Retinal pigment epithelial cell (primary cell): ENCODE measurements at places on chromosomes 2 and 18.

GRCh38 chr18:78641689-78642231, 337.9 kb upstream of the SALL3 start:
- no peak for DNase-seq

DNA sequence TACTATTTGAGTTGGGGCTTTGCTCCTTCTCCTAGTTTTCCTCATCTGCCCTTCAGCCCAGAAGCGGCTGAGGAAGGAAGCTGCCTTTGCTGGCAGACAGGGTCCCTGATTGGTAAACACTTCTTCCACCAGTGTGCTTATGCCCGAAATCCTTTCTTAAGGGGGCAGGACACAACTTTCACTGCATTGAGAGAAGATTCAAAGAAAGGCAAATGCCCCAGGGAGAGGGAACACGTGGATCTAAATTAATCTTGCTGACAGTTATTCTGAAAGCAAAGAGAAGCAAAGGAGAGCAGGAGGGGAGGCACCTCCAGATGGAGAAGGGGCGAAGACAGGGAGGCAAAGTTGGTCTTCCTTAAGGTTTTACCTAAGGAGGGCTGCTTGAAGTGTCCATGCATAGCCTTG, 92.1 kb upstream of the EFEMP1 start:
- DNase-seq: no peak

DNA sequence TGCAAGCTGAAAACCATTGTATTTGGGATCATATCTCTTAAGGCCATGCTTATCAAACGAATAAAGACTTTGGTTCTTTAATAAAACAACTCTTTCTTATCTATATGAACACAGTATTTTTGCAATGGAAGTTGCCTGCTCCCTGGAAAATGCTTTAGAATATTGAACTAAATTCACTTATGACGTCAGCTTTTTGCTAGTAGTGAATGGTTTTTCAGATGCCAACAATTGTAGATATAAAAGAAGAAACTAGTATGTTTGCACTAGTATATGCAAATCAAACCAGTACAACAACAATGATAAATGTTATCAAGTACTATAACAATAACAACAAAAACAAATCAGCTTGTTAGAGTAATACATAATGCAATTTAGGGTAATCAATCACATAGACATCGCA, 1462.9 kb downstream of the SUCLG1 start:
- no peak for DNase-seq

DNA sequence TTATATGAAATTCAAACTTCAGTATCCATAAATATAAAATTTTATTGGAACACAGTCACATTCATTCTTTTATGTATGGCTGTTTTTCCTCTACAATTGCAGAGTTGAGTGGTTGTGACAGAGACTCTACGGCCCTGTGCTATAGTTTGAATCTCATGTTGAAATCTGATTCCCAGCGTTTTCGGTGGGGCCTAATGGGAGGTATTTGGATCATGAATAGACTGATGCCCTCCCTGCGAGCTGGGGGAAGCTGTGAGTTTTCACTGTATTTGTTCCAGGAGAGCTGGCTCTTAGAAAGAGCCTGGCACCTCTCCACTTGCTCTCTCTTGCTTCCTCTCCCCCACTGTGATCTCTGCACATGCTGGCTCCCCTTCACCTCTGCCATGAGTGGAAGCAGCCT, 1.7 kb downstream of the PFN4 start:
- DNase-seq: no peak

- no peak for DNase-seq
Measured at GRCh38 chr2:223433461-223433860, 168.7 kb downstream of the SCG2 start.

- DNase-seq: no peak
Measured at GRCh38 chr2:62627667-62628066, 77.8 kb upstream of the EHBP1 start.

DNA sequence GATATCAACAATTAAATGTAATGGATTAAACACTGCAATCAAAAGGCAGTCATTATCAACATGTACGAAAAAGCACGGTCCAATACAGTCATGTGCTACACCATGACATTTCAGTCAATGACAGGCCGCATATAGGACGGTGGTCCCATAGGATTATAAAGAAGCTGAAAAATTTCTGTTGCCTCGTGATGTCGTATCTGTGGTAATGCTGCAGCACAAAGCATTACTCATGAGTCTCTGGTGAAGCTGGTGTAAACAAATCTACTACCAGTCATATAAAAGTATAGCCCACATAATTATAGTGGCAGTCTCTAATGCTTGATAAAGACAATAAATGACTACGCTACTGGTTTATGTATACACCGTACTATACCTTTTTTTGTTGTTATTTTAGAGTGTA, 58.4 kb downstream of the RABL2A start:
- DNase-seq: no peak

- DNase-seq: no peak
Measured at GRCh38 chr2:215553946-215554345, 118.1 kb upstream of the FN1 start.

GRCh38 chr2:217617616-217618022, 385.2 kb downstream of the TNS1 start:
- DNase-seq: peak; percentile 36

DNA sequence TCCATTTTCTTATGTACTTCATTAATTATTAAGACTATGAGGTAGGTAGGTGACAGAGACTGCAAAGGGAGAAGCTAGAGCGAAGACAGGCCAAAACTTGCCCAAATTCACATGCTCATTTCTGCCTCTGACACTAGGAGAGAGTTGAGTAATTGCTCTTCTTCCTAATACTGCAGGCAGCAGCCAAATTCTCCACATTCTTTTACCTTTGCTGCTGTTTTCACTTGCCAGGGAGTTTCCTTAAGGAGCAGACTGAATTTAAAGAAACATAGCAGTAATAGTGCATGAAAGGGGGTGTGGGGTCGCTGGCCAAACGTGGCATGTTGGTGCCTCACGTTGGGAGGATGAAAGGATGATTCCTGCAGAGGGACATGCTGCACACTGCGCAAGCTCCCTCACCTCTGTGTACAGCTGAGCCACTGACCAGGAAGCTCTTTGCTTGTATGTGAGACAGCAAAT, 12.3 kb downstream of the CRIM1 start:
- no peak for DNase-seq

DNA sequence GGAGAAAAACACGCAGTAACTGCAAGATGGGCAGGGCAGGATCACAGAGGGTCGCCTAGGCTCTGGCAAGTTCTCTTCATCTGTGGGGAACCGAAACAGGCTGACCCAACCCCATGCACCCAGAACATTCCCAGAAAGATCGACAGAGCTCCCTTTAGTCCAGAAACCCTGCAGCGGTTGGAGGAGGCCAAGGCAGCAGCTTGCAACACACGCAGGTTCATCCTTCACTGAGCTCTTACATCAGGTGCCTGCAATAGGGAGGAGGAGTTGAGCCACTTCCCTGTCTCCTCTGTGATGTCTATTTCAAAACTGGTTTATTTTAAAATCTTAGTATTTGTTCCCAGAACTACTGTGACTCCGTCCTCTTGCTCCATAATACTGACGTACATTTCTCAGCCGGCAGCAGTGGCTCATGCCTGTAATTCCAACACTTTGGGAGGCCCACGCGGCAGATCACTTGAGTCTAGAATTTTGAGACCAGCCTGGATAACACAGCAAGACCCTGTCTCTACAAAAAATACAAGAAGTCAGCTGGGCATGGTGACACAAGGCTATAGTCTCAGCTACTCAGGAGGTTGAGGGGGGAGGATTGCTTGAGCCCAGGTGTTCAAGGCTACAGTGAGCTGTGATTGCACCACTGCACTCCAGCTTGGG, 11.5 kb upstream of the SLC11A1 start:
- no peak for DNase-seq

- no peak for DNase-seq
Measured at GRCh38 chr2:78465707-78466106, 559.8 kb upstream of the REG3G start.

GRCh38 chr2:235793163-235793752, 299.4 kb downstream of the AGAP1 start:
- no peak for DNase-seq

- no peak for DNase-seq
Measured at GRCh38 chr2:97775074-97775473, 61.7 kb downstream of the ZAP70 start.

DNA sequence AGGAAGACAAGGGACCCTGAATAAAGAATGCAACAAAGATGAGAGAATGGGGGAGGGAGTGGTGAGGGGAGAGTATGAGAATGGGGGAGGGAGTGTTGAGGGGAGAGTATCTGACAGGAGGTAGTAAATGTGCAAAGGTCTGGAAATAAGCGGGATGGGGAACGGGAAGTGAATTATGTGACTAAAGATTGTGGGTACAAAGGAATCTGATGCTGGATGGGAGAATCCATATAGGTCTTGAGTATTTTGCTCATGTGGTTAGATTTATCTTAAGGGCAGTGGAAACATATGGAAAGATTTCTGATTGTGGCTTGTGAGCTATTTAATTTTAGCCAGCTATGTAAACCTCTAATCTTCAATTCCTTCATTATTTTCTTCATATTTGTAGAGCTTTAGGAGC, 593.4 kb downstream of the DCC start:
- DNase-seq: no peak

DNA sequence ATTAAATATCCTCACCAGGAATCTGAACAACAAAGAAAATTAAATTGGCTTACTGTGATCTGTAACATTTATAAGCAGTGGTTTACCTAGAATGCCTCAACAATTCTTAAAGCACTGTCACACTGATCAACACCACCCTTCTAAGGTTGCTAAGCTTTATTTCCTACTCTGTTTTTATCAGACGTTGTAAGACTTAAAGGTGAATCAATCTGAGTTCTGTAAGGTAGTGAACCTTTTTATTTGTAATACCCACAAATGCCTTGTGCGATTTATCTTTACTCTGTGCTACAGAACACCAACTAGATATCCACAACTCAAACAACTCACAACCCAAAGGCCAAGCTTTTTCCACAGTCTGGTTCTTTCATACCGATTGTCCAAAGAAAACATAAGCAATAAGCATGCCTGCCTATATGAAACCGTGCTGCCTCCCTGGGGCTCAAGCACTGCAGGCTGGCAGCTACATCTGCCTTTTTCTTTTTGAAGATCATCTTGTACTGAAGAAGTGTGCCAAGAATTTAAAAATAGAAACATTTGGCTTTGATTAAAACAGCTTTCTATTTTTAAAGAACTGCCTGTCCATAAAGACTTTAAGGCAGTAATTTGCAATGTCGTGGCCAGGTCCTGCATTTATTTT, 490.7 kb downstream of the NUP35 start:
- DNase-seq: no peak

DNA sequence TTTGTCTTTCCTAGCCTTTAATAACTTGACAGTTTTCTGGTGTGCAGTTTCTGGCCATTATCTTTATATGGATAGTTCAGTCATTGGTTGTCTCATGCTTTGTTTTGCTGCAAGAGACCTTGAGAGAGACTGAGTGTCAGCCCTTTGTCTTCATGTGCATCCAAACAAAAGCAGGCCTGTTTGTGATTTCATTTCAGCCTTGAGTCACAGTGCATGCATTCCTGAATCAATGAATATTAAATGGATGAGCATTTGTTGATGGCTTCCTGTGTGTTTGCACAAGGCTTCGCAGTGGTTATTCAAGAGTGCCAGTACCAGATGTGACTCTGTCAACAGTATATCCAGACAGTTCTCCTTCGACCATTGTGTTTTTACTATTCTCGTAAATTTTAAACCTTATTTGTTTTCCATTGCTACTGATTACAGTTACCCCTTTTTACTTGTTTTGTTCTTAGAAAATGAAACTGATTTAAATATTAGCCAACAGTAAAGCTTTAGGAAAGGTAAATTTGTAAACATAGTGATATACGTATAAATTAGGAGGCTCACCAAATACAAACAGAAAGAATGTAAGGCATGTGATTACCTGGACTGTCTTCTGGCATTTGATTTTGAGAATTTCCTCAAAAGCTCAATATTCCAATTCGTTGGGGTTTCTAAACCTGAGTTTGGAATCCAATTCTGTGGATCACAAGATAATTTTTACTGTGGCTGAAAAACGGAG, 319.8 kb downstream of the CTNNA2 start:
- no peak for DNase-seq

DNA sequence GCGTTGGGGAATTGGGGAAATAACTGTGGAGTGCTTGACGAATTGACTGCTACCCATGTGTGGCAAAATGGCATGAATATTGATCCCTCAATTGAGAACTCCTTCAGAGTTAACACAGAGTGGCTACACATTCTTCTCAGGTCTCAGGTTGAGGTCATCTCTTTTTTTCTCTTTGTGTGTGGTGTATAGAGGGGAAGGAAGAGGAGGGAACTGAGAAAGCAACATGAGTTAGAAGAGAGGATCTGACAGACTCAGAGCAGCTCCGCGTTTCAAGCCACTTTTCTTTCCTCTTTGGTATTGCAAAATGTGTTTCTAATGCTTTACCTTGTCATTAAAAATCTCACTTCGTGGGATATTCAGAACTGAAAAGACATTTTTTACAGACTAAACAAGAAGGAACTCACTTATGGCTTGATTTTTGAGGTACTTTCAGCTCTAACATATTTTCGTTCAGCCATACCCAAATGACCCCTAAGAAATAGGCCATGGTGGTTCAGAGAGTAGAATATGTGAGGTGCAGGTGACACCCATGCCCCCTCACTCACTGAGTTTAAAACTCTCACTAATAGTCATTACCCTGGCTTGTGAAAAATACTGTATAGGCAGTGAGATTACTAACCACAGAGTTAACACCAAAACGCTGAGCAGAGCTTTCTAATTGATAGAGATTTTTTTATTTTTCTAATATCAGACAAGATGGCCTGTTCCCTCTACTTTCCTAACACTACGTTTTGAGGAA, 22.5 kb downstream of the STAT4 start:
- DNase-seq: no peak

- DNase-seq: no peak
Measured at GRCh38 chr18:79355433-79356335, 40.0 kb upstream of the NFATC1 start.

DNA sequence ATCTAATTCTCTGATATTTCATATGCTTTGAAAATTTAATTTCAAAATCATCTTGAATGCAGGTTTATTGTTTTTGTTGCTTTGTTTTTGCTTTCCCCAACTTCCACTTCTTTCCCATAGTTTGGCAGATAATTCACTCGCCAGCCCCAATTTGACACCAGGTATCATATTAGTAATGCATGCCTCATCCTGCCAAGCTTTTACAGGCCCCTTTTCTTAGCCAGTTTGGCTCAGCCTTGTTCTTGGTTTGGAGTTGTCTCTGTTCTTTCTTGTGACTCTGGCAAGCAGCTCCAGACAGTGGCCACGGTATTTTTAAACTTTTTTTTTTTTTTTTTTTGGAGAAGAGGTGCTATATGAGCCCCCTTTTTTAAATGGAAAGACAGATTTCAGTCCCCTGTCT, 65.3 kb downstream of the PMS1 start:
- DNase-seq: no peak

DNA sequence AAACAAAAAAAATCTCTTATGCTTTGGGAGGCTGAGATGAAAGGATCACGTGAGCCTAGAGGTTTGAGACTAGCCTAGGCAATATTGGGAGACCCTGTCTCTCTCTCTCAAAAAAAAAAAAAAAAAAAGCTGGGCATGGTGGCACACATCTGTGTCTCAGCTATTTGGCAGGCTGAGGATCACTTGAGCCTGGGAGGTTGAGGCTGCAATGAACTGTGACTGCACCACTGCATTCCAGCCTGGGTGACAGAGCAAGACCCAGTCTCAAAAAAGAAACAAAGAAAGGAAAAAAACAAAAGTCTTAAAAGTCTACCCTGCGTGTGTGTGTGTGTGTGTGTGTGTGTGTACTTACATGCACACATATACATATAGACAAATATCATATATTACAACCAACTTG, 25.3 kb upstream of the OR6B3 start:
- DNase-seq: no peak

- no peak for DNase-seq
Measured at GRCh38 chr2:172484706-172485105, 57.3 kb downstream of the ITGA6 start.
